ENCODE measurements at places on chromosomes 2 and 18. TPM values are rescaled to one million over a fixed set of nuclear protein-coding genes. Genes with fewer than 3 reads are reported as not detected.

GRCh38 chr2:104120171-104120570, 733.7 kb upstream of the POU3F3 start:
- DNase-seq, result no peak

GRCh38 chr18:23021623-23022022, 88.5 kb downstream of the RBBP8 start:
- DNase-seq, result no peak

Gene DNAH7
- 9.5 TPM for polyA plus RNA-seq

DNA sequence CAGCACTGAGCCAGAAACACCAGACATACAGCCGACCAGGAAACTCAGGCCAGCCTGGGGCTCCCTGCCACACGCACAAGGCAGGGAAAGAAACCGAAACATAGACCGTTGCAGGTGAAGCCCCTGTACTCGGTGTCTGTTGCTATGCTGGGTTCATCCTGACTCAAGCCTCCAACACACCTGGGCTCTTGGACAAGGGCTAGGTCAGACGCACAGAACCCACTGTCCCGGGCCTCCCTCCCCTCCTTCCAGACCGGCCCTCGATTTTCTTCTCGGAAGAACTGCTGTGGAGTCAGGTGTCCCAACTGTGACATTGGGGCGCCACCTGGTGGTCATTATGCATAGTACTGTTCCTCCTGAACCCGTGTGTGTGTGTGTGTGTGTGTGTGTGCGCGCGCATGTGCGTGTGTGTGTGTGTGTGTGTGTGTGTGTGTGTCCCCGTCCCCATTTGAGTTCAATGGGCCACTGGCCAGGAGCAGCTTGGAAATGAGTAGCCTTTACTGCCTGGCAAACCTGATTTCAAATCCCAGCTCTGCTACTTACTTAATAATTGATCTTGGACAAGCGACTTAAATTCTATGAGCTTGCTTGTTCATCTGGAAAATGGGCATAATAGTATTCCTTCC, 55.4 kb upstream of the GLI2 start:
- peak; percentile 70 for DNase-seq

GRCh38 chr2:28049416-28049815, 158.9 kb downstream of the BABAM2 start:
- DNase-seq, result no peak

DNA sequence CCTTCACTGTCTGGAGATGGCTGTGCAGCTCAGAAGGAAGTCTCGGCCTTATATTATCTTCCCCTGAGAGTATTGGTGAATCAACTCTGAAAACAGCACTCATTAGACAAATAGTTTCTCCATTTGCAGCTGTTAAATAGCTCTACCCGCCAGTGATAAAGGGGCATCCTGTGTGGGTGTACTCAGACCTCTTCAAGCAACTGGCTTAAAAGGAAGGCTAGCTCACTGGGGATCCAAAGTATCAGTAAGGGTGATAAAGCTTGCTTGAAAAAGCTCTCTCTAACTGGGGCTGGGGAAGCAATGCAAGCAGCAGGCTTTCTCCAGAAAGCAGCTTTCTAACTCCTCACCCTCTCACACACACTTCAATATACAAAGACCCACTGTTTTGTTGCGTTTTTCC, 64.9 kb upstream of the PSMD14 start:
- DNase-seq, result no peak

DNA sequence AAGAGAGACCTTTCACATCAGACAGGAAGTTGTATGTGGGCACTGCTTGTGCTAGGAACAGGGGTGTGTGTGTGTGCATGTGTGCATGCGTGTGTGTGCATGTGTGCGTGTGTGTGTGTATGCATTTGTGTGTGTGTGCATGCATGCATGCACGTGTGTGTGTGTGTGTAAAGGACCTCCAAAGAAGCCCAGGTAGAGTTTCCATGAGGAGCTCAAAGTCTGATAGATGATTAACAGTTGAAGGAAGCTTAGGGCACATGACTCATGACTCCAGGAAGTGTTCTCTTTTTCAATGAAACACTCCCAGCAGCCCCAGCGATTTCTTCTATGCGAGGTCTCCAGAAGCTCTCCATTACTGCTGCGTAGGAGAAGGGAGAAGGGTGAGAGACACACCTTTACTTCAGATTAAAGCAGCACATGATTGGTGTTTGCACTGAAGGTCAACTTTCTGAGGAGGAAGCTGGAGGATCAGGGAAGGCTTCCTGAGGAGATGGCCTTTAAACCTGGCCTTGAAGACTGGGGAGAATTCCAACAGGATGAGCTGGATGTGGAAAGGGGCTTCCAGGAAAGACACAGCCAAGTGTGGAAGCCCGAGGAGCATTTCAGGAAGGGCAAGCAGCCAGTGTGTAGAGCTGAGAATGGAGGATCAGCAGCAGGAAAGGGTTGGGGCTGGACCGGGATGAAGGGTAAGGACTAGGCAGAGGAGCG, 77.7 kb downstream of the SMAD4 start:
- DNase-seq, result no peak

Measured in left renal pelvis (tissue), 4 donors.